ENCODE measurements at places on chromosomes 1 and 21. TPM values are rescaled to one million over a fixed set of nuclear protein-coding genes. Genes with fewer than 3 reads are reported as not detected.

RCSD1 gene
- 81.9 TPM for total RNA-seq

RXFP4 gene
- total RNA-seq = not detected

PSRC1 gene
- total RNA-seq = 60.4 TPM

- no peak for DNase-seq
Measured at GRCh38 chr1:111973150-111973790, 16.2 kb downstream of the KCND3 start.

DNA sequence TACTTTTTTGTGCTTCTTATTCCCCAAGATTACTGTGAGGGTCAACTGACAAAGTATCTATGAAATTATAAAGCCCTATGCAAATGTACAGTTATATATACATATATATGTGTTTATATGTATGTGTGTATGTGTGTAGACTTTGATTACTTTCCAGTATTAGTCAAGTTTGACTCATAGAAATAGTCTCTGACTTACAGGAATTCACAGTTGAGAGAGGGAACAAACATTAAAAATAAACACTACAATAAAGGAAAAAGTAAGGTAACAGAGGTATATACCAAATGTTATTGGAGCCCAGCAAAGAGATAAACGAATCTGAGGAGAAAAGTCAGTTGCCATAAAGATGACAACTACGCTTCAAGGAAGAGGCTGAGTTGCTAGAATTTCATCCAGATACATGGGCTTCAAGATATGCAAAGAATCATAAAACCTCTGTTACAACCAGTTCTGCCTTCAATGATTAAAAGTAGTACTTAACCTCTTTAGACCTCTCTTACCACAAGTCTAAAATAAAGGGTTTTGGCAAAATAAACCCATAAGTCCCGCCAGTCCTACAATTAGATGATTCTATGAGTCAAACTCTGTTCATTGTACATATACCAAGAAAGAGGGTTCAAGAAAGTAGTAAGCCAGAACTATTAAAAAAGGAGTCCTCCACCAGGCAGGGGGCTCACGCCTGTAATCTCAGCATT lies 7.2 kb downstream of the IFT25 start:
- peak; percentile 23 for DNase-seq

DNA sequence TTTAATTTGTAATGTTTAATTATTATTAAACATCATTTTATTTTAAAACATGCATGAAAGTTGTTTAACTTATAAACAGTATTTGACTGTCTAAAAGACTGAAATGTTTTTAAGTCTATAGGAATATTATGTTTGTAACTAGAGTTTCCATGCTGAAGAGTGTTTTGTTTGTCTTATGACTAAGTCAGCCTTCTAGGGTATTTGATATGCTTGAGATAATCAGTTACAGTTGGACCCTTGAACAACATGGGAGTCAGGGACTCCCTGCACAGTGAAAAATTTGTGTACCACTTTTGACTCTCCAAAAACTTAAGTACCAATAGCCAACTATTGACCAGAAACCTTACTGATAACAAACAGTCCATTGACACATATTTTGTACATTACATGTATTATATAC lies 45.5 kb upstream of the KANK4 start:
- peak; percentile 36 for DNase-seq

GRCh38 chr1:43199093-43199726 lies 27.1 kb downstream of the CFAP57 start:
- DNase-seq = no peak

- DNase-seq = no peak
Measured at GRCh38 chr1:153386500-153386901, 4.4 kb downstream of the S100A8 start.

GRCh38 chr1:175216444-175216843 lies 23.9 kb upstream of the KIAA0040 start:
- no peak for DNase-seq

GRCh38 chr1:205632669-205633169 lies 908 bp upstream of the ELK4 start:
- no peak for DNase-seq

- DNase-seq = peak; percentile 62
Measured at GRCh38 chr1:162562470-162562828, 927 bp downstream of the UAP1 start.

DNA sequence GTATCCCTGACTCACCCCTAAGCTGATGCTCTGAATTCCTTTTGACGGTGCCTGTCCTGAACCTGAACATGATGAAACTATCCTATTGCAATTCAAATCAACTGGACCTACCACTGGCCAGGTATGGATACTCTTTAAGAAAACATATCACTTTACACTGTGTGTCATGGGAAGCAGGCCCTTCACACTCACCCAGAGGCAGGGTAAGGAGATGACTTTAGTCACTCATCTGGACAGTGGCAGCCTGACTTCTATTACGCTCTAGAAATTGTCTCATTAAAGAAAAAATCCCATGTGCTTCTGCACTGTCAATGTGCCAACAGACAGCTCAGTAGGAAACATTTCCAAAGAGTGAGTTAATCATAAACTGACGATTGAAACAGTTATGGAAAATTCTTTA lies 94.3 kb downstream of the VAV3 start:
- DNase-seq = peak; percentile 16

GRCh38 chr1:95232646-95233318 lies 1.2 kb upstream of the RWDD3 start:
- DNase-seq = peak; percentile 23

GRCh38 chr1:181936768-181937581 lies 124.5 kb downstream of the ZNF648 start:
- DNase-seq = no peak

DNA sequence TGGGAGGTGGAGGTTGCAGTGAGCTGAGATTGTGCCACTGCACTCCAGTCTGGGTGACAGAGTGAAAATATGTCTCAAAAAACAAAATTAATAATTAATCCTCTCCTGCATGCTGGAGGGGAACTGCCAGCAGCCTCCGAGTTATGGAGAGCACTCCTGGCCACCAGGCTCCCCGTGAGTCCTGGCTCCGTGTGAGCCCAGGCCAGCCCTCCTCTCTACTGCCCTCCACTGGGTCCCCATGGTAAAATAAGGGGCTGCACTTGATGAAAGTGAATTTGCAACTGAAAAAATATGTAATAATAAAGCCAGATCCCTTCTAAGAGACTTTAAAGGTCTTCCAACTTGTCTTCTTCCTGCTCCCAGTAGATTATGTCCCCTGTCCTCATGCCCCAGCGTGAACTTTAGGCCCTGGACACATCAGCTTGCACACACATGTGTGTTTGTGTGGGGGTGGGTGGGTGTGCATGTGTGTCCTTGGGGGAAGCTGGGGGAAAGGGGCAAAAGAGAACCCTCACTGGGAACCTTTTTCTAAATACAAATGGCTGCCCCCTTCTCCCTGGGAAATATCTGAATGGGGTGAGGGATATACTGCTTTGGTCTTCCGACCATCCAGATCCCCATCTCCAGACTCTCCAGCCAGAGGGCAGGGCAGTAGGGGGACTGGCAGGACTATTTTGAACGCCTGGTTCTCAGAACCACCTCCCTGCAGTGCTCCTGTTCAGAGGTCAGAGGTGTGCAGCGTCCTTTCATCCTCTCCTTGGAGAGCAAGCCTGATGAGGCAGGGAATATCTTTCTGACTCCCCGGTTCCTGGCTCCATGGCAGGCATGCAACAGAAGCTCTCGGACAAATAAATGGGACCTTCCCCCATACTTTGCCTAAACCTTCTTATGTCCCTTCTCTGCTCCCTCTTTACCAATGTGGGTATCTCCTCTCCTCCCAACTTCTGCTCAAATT lies 26.2 kb downstream of the NEK2 start:
- DNase-seq = no peak

DNA sequence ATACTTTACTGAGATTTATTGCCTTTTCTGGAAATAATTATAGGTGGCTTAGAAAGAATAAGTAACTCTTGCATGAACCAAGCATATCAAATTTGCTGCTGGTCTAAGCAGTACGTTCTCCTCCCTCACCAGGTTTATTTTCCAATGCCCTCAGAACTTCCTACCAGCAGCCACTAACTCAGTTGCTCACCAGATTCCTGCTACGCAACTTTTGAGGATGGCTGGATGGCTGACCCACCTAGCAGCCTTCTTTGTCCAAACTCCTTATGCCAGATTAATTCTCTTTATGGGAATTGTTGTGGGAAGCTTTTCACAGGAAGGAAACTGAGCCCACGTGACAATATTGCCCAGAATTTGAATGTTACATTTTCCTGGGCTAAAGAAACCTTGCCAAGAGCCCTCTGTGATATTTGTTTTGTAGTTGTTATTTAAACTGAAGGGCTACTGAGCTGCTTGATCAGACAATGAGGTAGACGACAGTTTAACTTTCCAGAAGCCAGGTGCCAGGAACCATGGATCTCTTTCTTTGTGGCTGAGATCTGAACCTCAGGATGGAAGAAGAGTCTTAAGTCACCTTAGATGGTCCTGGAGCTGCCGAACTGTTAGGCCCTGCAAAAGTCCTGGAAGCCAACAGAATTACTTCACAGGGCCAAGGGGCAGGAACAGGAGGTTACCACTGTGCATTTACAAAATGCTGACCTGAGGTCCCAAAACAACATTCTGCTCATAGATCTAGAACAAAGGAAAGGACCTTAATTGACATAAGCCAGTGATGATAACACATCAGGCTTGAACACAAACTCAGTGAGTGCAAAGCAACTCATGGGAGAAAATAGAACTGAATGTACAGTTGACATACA lies 85.5 kb upstream of the ATP1A1 start:
- no peak for DNase-seq

GRCh38 chr1:204801211-204801610 lies 69.5 kb upstream of the NFASC start:
- no peak for DNase-seq

- no peak for DNase-seq
Measured at GRCh38 chr1:7985851-7986612, 24.5 kb downstream of the PARK7 start.

DNA sequence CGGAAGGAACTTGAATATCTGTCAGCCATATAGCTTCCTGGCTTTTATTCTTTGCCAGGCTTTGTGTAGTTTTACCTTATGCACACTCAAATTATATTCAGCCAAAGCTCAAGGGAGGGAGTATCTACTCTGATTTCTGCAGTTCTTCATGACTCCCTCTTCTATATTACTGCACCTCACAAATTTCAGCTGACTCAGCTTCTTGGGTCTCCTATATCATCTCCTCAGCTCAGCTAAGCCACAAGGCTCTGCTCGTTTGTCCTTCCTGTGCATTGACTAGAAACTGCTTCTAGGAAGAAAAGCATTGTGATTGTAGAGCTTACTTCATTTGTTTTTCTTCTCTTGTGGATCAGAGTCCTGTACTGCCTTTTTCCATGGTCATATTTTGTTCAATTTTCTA lies 37.4 kb downstream of the BTBD8 start:
- no peak for DNase-seq

- DNase-seq = no peak
Measured at GRCh38 chr1:246108278-246108925, 398.7 kb downstream of the SMYD3 start.

GRCh38 chr1:20167126-20167525 lies 18.8 kb upstream of the UBXN10 start:
- DNase-seq = no peak

DNA sequence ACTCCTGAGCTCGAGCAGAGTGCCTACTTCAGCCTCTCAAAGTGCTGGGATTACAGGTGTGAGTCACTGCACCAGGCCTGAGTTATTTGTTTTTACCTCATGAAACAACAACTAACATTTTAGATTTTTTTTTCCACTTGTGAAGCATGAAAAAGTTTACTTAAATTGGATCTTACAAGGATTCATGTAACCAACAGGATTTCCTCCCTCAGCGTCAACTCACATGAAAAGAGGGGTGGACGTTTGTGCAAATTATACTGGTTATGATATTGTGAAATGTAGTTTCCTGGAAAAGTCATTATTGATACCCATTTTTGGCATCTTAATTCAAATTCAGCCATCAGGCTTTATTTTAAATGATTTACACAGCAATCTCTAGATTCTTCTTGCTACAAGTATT lies 6.5 kb downstream of the CNST start:
- no peak for DNase-seq

DNA sequence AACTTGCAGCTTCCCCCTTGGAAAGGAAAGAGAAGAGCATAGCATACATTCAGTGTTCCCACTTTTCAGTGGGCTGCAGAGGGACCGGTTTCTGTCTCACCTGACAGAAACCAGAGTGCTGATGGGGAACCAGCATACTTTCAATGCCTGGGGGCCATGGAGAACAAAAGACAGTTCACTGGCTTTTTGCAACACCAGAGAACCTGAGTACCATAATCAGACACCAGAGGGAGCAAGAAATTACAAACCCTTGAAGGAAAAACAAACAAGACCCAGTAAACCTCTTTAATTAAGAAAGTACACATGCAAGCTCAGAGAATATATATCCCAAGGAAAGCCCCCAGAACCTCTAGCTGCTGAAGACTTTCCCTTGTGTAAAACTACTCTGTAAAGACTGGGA lies 51.1 kb downstream of the CSMD2 start:
- DNase-seq = no peak

DNA sequence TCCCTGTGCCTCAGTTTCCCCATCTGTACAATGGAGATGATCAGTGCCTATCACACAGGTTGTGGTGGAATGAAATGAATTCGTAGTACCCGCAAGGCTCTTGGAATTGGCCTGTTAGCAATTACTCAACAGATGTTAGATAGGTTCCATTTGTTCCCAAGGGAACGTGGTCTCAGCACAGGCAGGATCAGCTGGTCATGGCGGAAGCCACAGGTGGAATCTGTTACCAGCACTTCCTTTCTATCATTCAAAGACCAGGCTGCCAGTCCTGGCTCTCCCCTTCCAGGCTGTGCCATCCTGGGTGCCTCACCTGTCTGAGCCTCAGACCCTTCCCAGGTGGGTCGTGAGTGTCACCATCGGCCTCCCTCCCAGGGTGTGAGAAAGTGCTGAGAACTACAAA lies 61.5 kb downstream of the FBXO2 start:
- no peak for DNase-seq

DNA sequence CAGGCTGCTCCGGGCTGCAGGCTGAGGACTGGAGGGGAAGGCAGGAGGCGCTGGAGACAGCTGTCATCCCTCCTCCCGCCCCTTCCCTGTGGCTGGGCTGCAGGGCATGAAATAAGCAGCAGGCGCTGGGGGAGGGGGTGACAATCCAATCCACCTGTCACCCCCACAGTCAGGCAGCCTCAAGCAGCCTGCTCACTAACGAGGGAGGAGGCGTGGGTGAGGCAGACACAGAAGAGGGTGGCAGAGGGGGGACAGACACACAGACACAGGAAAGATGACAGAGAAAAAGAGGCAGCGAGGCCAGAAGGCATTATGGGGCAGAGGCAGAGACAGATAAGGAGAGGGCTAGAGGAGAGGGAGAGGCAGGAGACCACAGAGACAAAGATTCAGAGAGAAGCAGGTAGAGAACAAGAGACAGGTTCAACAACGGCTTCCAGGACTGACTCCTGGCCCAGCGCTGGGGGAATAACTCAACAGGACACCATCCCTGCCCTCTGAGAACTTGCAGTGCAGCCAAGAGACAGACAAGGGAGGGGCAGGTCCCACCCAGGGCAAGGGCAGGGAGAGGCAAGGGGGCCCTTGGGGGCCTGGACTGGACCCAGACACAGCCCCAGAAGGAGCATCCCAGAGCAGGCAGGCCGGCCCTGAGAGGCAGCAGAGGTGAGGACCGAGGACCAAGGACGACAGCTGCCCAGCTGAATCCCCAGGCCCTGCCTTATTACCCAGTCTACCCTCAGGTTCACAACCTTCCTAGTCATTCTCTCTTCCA lies 11.2 kb downstream of the MEF2D start:
- peak; percentile 87 for DNase-seq

GRCh38 chr1:75672528-75673393 lies 51.7 kb upstream of the ACADM start:
- DNase-seq = peak; percentile 71

All from LHCN-M2 (cell line).